WTC11 (cell line): ENCODE measurements at places on chromosomes 1 and 21. TPM values are rescaled to one million over a fixed set of nuclear protein-coding genes. Genes with fewer than 3 reads are reported as not detected.

The WLS gene
- 4.5 to 5.7 TPM (median 5.3 TPM) in 3 replicates for total RNA-seq

The ATAD3C gene
- 0.60 to 0.94 TPM (median 0.61 TPM) in 3 replicates for total RNA-seq

GRCh38 chr1:111183308-111184069 lies 17.0 kb downstream of the DENND2D start:
- no peaks in the 10 kb centered on the region for H3K27me3 ChIP-seq
- no peak overlapping the region for H3K27ac ChIP-seq
- no peak for DNase-seq
- H3K4me1 ChIP-seq: no peaks in the 10 kb centered on the region
- H3K4me3 ChIP-seq: no peak overlapping the region

DNA sequence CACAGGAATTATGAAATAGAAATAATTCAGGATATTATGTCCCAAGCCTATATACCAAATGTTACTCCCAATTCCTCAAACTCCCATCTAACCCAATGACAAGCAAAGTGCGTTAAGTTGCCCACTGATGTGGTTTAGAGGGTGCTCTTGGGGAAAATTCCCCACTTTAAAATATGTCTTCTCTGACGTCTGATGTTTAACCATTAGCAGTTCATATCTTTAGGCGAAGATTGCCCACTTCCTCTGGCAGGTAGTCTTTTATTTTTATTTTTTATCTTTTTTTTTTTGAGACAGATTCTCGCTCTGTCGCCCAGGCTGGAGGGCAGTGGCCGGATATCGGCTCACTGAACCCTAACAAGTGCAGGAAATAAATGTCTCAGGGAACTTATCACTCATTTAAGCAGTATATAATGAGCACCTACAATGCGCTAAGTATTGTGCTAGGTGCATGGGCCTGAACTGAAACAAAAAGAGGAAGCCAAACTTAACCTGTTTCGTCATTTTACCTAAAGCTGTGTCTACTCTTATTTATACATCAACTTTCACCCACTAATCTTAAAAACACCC lies 1.3 kb upstream of the LYST start:
- H3K27me3 ChIP-seq: peaks cover 40% of the 10 kb centered on the region
- DNase-seq: no peak
- peaks cover 15% of the 10 kb centered on the region for H3K4me1 ChIP-seq

DNA sequence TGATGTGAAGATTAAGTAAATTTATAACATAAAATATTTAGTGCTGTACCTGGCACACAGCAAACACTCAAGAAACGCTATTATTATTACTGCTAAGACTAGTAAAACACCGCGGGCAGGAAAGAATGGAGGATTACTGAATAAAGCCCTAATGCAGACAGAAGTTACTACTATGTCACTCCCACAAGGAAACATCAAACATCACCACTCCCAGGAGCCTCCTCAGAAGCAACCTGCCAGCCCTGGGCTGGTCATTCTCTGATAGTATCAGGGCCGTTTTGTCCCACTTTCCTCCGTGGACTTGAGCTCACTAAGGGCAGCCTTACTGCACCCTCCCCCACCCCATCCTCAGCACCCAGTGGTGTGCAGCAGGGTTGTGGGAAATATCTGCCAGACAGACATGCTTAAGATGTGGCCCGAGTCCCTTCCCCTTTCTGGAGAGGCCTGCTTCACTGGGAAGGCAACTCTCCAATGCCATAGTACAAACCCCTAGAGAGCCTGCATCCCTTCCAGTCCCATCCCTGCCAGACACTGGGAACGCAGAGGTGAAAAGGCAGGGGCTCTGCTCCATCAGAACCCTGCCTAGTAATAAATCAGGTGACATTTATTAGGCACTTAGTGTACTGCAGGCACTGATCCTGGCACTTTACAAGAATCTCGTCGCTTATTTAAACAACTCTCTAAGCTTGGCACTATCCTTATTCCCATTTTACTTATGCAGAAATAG lies 41.7 kb upstream of the ECE1 start:
- DNase-seq: no peak
- no peaks in the 10 kb centered on the region; the same call in 1 of the 2 replicates for H3K36me3 ChIP-seq
- no peak overlapping the region for H3K4me3 ChIP-seq
- H3K4me1 ChIP-seq: peaks cover 67% of the 10 kb centered on the region

DNA sequence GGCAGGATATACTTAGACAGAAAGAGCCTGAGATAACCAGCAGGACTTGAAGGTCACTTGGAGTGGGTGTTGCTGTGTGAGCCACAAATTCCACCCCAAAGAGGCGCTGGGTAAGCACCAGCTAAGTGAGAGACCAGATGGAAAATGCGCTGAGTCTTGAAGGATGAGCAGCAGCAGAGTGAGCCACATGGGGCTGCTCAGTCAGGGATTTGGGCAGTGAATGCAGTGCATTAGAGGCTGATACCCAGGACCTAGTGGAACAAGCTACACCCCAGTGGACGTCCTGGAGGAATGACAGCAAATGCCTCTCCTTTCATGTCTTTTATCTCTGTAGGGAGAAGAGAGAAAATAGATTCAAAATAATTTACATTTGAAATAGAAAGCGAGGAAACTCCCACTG lies 11.3 kb downstream of the GRIK1 start:
- H3K4me1 ChIP-seq: peaks cover 13% of the 10 kb centered on the region
- peaks cover 20% of the 10 kb centered on the region for H3K27me3 ChIP-seq
- H3K36me3 ChIP-seq: no peaks in the 10 kb centered on the region
- no peak overlapping the region for H3K27ac ChIP-seq
- no peak for DNase-seq

- peaks cover 66% of the 10 kb centered on the region for H3K27me3 ChIP-seq
- no peak overlapping the region for H3K27ac ChIP-seq
These were observed 3.3 kb downstream of the GLIS1 start for GRCh38 chr1:53735681-53736080.
